ENCODE measurements at places on chromosomes 1 and 21.

- no peak for DNase-seq
Observed at GRCh38 chr1:151825751-151826660, 5.6 kb downstream of the RORC start.

DNA sequence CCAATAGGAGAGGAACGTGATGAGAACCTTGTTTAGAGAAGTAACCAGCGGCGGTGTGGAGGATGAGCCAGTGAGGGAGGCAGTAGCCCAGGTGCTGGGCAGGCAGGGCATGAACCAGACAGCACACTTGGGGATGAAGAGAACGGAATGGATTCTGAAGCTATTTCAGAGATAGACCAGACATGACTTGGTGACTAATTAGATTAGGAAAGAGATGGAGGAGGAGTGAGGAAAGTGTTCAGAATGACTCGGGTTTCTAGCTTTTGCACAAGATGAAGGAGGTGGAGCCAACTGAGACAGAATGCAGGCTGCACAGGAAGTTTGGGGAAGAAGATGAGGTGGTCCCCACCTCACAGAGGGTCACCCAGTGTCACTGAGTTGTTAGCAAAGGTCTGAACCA lies 5.1 kb downstream of the PEF1 start:
- DNase-seq = no peak

- DNase-seq = no peak
Observed at GRCh38 chr1:23627069-23627735, 64.4 kb upstream of the RPL11 start.

GRCh38 chr1:88741413-88741812 lies 57.3 kb downstream of the PKN2 start:
- DNase-seq = no peak

DNA sequence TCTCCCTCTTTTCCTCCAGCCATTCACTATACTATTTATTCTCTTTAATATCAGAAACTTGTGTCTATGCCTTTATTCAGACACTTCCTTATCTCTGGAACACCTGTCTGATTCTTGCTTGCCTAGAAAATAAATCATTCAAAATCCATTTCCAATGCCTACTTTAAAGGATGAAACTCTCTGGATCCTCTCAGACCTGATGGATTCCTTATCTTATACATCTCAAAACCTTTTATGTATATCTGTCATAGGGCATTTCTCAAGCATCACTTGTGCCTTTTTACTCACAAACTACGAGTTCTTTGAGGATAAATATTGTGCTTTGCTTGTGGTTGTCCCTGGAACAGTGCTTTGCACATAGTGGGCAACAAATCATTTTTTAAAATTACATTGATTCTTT lies 3.8 kb upstream of the ATP6V1G3 start:
- DNase-seq = no peak

- DNase-seq = no peak
Observed at GRCh38 chr1:154657556-154657955, 49.6 kb upstream of the ADAR start.

GRCh38 chr1:112704391-112704933 lies 2.5 kb downstream of the RHOC start:
- peak; percentile 77 for DNase-seq

GRCh38 chr1:225881081-225881958 lies 860 bp downstream of the TMEM63A start:
- DNase-seq = no peak
